ENCODE measurements at places on chromosomes 12 and 14. TPM values are rescaled to one million over a fixed set of nuclear protein-coding genes. Genes with fewer than 3 reads are reported as not detected.
A peak's percentile ranks its signal among the peaks of the same experiment; 100 is the strongest.

DNA sequence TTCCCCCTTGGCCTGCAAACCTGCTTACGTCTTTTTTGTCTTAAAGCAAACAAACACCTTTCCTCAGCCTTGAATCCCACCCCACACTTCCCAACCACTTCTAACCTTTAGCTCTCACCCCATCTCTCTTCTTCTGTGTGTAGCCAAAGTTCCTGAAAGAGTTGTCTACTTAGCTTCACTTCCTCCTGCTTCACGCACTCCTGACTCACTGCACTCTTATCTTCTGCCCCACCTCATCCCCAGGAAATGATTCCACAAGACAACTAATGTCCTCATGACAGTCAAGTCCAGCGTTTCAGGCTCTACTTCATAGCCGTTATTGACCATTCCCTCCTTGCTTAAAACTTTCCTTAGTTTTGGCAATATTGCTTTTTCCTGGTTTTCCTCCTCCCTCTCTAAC, 22.4 kb downstream of the EIF2B2 start:
- peaks cover 23% of the 10 kb centered on the region for H3K36me3 ChIP-seq
- no peaks in the 10 kb centered on the region for H3K4me1 ChIP-seq
- no peak overlapping the region for H3K4me3 ChIP-seq
- DNase-seq, result no peak
- no peak overlapping the region for H3K27ac ChIP-seq

FAM181A gene
- not detected for total RNA-seq

DNA sequence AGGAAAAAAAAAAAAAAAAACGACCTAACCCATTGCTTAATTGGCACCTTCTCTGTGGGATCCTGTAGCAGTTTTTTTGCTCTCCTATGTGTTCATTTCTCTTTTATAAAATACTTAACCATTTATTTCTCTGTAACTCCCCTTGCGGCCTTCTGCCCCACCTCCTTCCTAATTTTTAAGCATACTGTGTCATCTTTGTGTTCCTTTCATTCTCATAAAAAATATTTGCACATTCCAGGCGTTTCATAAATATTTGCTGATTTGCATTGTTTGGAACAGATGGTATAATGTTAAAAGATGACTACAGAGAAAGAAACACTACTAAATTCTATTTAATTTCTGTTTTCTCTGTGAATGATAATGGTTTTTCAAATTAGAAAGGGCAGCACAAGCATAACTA, 77.9 kb downstream of the NPAS3 start:
- H3K4me1 ChIP-seq, result no peaks in the 10 kb centered on the region
- no peak overlapping the region for H3K27ac ChIP-seq

DNA sequence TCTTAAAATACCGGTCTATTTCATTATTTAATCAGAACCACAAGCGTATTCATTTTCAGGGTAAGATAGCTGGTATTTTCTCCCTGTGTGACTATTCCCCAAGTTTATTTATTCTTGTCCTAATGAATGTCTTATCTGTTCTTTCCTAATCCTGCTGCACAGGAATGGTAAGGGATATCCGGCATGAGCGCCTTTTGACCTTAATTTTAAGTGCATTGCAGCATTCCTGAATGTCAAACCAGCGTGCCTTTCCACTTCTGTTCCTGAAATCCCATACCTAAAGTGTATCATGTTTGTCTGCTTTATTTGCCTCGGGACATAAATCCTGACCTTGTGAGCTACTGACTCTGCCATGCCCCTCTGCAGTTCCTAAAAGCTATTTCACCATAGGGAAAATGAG, 1713.2 kb upstream of the FLRT2 start:
- no peak for DNase-seq
- H3K27ac ChIP-seq, result no peak overlapping the region
- H3K4me1 ChIP-seq, result no peaks in the 10 kb centered on the region
- no peak overlapping the region for H3K4me3 ChIP-seq

DNA sequence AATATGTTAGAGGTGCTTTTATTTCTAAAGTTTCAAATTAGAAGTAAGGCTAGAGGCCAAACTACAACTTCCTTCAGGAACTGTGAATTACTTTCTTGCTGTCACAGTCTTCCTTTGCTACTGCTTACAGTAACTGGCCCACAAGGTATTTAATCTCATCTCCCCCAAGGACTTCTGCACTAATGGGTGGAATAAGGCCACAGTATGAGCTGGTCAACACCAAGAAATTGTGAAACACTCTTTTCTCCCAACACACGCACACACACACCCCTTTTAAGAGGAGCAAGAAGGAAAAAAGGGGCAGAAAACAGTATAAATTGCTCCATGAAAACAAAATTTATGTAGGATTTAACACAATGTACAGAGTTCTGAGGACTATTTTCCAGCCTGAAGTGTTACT, 45.6 kb downstream of the SCAF11 start:
- peaks cover 57% of the 10 kb centered on the region for H3K36me3 ChIP-seq
- H3K27me3 ChIP-seq, result no peaks in the 10 kb centered on the region
- no peak for DNase-seq
- no peak overlapping the region for H3K4me3 ChIP-seq

- peak overlapping the region; percentile 49 for H3K27ac ChIP-seq
- no peaks in the 10 kb centered on the region for H3K36me3 ChIP-seq
- DNase-seq, result peak; percentile 33
- H3K4me1 ChIP-seq, result peaks cover 76% of the 10 kb centered on the region
Observed at GRCh38 chr12:807041-807735, 54.8 kb downstream of the WNK1 start.

- H3K4me1 ChIP-seq, result peaks cover 72% of the 10 kb centered on the region
- peak; percentile 58 for DNase-seq
- H3K27me3 ChIP-seq, result no peaks in the 10 kb centered on the region
- peak overlapping the region; percentile 40 for H3K4me3 ChIP-seq
- peak overlapping the region; percentile 96 for H3K27ac ChIP-seq
Observed at GRCh38 chr12:12460935-12461922, 101.4 kb downstream of the DUSP16 start.

GRCh38 chr14:61315313-61315712, 6.1 kb upstream of the PRKCH start:
- H3K4me3 ChIP-seq, result no peak overlapping the region
- H3K4me1 ChIP-seq, result peaks cover 5% of the 10 kb centered on the region
- no peak overlapping the region for H3K27ac ChIP-seq
- H3K36me3 ChIP-seq, result peaks cover 20% of the 10 kb centered on the region
- no peak for DNase-seq

PRB2 gene
- not detected for total RNA-seq

PZP gene
- not detected for total RNA-seq

DNA sequence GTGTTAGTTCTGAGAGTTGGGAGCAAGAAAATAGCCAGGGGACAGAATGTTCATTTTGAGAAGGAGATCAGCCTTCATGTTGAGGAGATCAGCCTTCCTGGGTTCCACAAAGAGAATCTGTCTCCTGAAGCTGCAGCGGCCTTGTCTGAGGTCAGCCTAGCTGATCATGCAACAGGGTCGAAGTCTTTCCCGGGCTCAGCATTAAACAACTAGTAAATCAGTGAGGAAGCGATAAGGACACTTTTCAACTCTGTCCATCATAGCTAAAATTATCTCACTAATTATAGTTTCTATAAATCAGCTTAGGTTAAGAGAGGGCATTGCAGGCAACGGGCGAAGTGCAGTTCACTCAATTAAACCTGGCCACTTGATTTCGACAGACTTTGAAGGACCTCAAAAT, 7.5 kb downstream of the GSC start:
- H3K4me3 ChIP-seq, result no peak overlapping the region
- no peaks in the 10 kb centered on the region for H3K36me3 ChIP-seq
- no peak overlapping the region for H3K27ac ChIP-seq
- H3K4me1 ChIP-seq, result no peaks in the 10 kb centered on the region
- H3K27me3 ChIP-seq, result peaks cover 42% of the 10 kb centered on the region

- DNase-seq, result peak; percentile 32
- H3K4me3 ChIP-seq, result peak overlapping the region; percentile 71
- H3K27ac ChIP-seq, result peak overlapping the region; percentile 90
- no peaks in the 10 kb centered on the region for H3K27me3 ChIP-seq
Observed at GRCh38 chr14:50822501-50823042, 8.4 kb downstream of the NIN start.

DNA sequence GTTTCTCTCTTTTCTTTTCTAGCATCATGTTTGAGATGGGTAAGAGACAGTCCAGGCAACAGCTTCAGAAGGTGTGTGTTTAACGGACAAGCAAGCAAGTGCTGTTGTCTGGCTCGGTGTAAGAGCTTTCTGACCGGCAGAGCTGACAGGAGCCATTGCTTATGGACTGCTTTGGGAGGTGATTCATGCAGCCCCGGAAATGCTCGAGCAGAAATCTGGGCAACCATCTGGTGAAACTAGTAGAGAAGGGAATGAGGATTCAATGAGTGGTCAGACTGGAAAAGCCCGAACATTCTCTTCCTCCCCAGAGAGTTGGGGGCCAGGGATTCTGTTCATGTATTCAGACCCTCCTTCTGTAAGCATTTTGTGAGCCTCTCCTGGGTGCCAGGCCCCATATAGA, 24.4 kb downstream of the TUNAR start:
- peaks cover 15% of the 10 kb centered on the region for H3K27me3 ChIP-seq
- H3K4me1 ChIP-seq, result no peaks in the 10 kb centered on the region
- H3K36me3 ChIP-seq, result no peaks in the 10 kb centered on the region
- no peak overlapping the region for H3K4me3 ChIP-seq

DNA sequence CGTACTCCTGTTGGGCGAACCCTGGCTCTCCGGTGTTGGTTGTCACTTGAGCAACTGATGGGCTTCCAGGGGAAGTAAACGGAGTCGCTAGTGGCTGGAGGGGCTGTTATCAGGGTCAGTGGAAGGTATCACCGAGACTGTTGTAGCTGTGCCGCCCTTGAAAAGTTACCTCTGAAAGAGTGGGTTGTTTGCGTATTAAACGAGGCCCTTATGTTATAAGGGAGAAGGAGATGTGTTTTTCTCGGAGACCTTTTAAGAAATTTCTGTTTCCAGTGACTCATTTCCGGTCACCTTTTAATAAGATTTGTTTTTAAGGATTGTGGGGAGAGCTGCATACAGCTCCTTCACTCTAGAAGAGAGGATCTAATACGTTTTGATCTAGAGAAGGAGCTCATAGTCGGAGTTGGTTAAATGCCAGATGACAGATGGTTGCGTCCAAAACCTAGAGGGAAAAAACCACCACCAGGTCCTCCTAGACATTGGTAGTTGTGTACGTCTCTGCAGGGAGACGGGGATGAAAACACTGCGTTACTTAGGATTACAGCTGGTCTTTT, 750 bp upstream of the DBX2 start:
- H3K36me3 ChIP-seq, result no peaks in the 10 kb centered on the region
- peaks cover 3% of the 10 kb centered on the region for H3K4me1 ChIP-seq
- H3K27ac ChIP-seq, result no peak overlapping the region
- H3K4me3 ChIP-seq, result no peak overlapping the region

DNA sequence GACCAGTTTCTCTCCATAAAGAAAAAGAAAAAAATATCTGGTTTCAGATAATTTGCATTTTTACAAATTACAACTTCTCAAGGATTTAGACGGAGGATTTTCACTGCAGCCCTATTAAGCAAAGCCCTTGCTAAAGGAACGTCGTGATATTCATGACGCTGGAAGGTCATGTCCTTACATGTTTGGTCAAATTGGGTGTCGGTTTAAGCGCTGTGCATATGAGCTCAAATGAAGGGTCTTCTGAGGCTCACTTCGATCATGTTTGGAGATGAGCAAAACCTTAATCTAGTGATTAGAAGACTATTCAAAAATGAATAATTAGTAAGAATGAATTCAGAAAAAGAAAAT, 67.3 kb upstream of the USP15 start:
- no peaks in the 10 kb centered on the region for H3K36me3 ChIP-seq
- H3K27ac ChIP-seq, result no peak overlapping the region
- peaks cover 20% of the 10 kb centered on the region for H3K4me1 ChIP-seq
- H3K27me3 ChIP-seq, result peaks cover 35% of the 10 kb centered on the region
- no peak for DNase-seq

- no peak for DNase-seq
- H3K36me3 ChIP-seq, result peaks cover 4% of the 10 kb centered on the region
- H3K4me3 ChIP-seq, result no peak overlapping the region
Observed at GRCh38 chr14:65303899-65304222, 108.7 kb upstream of the FUT8 start.

CIT gene
- 48.4 TPM for total RNA-seq

- H3K4me3 ChIP-seq, result no peak overlapping the region
- H3K27me3 ChIP-seq, result peaks cover 14% of the 10 kb centered on the region
- no peaks in the 10 kb centered on the region for H3K4me1 ChIP-seq
- H3K36me3 ChIP-seq, result no peaks in the 10 kb centered on the region
- no peak for DNase-seq
- no peak overlapping the region for H3K27ac ChIP-seq
Observed at GRCh38 chr12:94781835-94782234, 131.5 kb upstream of the TMCC3 start.

DNA sequence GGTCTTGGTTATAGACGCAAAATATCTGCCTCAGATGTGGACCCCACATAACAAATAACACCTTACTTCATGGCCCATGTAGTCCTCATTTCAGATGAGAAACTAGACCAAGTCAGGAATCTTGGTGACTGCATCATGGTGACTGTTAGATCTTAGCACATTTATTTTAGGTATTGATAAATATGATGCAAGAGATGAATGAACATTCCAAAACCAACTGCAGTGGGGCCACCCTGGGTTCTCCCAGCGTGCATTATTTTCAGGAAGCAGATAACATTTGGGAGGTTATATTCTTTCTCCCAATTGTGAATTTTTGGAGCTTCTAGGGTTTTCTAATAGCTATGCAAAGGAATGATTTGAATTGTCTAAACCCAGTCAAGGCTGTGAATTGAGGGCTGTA, 55.2 kb upstream of the PTGR2 start:
- H3K27me3 ChIP-seq, result no peaks in the 10 kb centered on the region
- H3K27ac ChIP-seq, result no peak overlapping the region
- H3K4me1 ChIP-seq, result peaks cover 2% of the 10 kb centered on the region
- H3K4me3 ChIP-seq, result no peak overlapping the region

DNA sequence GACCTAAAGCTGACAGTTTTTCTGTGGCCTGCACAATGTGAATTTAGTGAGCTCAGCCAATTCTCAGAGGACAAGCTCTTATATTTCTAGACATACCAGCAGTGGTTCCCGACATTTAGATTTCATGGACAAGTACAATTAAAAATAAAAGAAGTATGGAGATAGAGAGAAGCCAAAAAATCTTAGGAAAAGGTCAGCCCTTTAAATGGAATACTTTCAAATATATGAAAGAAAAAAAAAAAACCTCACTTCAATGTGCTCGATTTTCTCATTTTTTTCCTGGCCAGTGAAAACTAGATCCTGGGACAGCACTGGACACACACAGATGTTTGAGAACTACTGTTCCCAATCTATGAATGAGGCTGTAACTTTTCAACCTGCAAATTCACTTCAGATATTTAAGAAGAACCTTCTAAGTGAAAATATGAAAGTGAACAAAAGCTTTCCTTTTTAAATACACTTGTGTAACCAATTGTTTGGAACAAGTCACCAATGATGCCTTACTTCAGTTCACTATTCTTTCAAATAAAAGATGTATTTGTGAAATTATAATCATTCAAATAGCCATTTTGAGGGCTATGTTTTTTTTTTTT, 109.4 kb downstream of the SLC38A1 start:
- H3K36me3 ChIP-seq, result peaks cover 8% of the 10 kb centered on the region
- H3K27ac ChIP-seq, result no peak overlapping the region
- no peak for DNase-seq
- H3K27me3 ChIP-seq, result no peaks in the 10 kb centered on the region

DNA sequence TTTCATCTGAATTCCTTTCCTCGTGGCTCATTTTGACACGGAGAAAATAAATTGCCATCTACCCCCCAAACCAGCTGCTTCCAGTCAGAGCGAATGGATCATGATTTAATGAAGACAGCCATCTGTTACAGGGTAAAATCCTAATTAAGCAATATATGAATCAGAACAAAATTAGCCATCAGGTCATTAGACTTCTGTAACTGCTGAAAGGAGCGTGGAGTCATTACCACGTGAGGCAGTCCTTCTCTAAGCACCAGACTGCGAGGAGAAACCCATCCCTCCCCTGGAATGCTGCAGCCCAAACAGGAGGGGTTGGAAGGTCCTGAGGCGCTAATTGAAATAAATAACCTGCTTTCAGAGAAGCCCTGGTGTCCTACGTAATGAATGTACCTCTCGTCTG, 51.1 kb upstream of the TCL1A start:
- H3K27ac ChIP-seq, result no peak overlapping the region
- no peak overlapping the region for H3K4me3 ChIP-seq
- no peaks in the 10 kb centered on the region for H3K36me3 ChIP-seq
- H3K4me1 ChIP-seq, result no peaks in the 10 kb centered on the region
- no peak for DNase-seq
- H3K27me3 ChIP-seq, result peaks cover 22% of the 10 kb centered on the region
